ENCODE measurements at places on chromosomes 11 and 22.

GRCh38 chr11:61110255-61111049, 8.2 kb downstream of the CD5 start:
- no peak for DNase-seq

DNA sequence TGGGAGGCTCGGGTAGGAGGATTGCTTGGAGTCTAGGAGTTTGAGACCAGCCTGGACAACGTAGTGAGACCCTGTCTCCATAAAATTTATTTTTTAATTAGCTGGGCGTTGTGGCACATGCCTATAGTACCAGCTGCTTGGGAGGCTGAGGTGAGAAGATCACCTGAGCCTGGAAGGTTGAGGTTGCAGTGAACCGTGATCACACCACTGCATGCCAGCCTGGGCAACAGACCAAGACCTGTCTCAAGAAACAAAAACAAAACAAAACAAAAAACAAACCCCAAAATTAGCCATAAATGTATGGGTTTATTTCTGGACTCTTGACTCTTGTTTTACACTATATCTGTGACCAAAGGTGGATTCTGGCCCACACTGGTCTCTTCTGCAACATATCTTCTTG, 41.6 kb downstream of the EIF3F start:
- DNase-seq = no peak

- no peak for DNase-seq
Observed at GRCh38 chr11:76844511-76844910, 16.2 kb upstream of the ACER3 start.

DNA sequence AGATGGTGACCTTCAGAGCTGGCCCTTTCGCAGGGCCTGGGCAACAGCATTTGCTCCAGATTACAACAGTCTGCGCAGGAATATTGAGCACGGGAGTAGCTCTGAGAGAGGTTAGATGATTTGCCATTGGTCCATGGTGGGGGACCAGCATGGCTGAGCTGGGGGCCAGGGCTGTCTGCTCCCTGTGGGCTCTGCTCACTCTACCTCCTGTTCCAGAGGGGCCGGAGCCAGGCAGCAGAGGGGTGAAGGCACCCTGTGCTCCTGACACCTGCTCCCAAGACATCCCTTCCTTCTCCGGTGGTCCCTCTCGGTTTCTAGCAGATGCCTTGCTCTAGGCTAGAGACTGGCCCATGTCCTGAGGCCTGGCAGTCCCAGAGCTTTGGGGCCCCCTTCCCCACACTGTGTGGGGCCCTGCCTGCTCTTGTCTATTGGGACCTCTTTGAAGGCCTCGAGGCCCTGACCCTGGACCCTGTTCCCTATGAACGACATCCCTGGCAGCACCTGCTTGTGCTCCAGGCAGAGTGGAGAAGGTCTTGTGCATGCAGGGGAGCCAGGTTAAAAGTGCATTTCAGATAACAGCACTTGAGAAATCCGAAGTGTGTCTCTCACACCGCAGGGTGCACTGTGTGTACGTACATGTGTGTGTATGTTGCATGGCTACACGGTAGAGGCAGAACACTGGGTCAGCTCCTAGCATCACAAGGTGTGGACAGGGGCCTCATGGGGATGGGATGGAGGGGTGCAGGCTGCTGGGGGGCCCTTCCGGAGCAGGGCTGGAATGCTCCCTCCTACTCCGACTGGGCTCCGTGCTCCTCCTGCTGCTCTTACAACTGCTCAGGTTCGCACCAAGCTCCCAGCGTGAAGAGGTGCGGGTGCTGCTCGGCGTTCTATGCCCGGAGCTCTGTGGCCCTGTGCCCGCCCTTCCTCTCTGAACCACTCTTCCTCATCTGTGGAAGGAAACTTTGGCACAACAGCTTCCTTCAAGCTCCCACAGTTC, 123.3 kb upstream of the B3GAT1 start:
- no peak for DNase-seq

DNA sequence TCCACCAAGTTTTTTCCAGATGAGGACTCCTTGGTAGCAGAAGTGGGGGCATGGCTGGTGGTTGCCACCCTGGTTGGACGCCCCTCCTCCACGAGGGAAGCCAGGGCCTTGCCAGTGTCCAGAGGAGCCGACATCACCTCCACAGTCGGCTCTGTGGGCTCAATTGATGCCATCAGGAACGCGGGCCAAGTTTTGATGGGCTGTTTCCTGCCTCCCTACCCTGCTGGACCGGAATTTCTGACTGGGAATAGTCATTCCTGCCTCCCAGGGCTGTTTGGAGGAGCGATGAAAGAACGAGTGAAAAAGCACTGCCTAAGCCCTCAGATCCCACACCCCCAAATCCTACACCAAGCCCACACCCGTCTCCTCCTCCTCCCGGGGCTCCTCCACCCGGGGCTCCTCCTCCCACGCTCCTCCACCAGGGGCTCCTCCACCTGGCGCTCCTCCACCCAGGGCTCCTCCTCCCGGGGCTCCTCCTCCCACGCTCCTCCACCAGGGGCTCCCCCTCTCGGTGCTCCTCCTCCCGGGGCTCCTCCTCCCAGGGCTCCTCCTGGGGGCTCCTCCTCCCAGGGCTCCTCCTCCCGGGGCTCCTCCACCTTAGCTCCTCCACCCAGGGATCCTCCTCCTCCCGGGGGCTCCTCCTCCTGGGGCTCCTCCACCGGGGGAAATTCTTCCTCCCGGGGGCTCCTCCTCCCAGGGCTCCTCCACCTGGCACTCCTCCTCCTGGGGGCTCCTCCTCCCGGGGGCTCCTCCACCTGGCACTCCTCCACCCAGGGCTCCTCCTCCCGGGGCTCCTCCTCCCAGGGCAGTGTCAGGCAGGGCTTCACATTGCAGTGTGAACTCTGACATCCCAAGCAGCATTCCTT, 10.0 kb upstream of the PRR5 start:
- DNase-seq = no peak

GRCh38 chr11:61331651-61332050, 1.3 kb downstream of the DDB1 start:
- DNase-seq = no peak

- no peak for DNase-seq
Observed at GRCh38 chr22:46469711-46470110, 67.7 kb downstream of the CELSR1 start.
